ENCODE measurements at places on chromosomes 2 and 18.

DNA sequence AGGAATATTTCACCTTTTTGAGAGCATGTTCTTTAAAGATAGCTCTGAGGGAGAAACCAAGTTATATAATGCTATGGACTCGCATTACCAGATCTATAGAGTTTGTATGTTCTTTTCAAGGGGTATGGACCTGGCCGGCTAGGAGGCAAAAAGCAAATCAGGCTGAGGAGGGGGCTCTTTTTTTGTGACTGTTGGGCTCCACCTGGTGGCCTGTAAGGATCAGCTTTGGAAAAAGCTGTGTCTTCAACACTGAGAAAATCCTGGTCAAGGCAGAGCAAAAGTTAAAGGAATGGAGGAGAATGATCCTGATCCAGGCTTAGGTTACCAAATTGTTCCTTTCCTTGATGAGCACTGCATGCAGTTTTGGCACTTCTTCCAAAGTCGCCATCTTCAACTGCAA, 180.5 kb downstream of the DIS3L2 start:
- no peak for DNase-seq

DNA sequence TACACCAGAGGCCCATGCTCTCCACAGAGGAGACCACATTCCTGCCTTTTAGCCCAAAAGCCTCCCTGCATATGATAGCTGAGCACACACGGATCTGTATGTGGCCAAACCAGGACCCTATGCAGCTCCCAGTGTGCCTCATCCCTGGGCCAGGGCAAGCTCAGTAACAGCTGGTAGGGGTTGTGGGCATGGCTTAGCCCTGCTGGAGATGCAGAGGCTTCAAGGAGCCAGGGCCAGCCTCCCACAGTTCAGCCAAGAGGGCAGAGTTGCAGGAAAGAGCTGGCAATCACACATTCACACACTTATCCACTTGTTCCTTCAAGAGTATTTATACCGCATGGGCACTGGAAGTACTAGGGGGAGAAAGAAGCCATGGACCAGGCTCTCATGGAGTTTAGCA, 1.6 kb upstream of the LIMS2 start:
- DNase-seq = no peak

- DNase-seq = no peak
These were observed 176.8 kb upstream of the LRP1B start for GRCh38 chr2:142307616-142308115.

DNA sequence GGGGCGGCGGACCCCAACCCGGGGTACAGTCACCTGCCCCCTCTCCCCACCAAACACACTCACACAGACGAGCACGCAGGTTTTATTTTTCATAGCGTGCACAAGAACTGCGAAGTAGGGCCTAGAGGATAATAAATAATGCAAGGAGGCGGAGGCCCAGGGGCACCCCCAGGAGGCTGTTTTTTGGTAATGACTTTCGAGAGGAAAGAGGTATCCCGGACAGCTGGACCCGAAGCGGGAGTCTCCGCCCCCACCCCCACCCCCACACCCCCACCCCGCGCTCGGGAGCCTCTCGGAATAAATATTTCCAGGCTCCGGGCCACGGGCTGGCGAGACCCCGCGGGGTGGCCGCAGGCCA, 3.4 kb downstream of the CYP26B1 start:
- DNase-seq = no peak

DNA sequence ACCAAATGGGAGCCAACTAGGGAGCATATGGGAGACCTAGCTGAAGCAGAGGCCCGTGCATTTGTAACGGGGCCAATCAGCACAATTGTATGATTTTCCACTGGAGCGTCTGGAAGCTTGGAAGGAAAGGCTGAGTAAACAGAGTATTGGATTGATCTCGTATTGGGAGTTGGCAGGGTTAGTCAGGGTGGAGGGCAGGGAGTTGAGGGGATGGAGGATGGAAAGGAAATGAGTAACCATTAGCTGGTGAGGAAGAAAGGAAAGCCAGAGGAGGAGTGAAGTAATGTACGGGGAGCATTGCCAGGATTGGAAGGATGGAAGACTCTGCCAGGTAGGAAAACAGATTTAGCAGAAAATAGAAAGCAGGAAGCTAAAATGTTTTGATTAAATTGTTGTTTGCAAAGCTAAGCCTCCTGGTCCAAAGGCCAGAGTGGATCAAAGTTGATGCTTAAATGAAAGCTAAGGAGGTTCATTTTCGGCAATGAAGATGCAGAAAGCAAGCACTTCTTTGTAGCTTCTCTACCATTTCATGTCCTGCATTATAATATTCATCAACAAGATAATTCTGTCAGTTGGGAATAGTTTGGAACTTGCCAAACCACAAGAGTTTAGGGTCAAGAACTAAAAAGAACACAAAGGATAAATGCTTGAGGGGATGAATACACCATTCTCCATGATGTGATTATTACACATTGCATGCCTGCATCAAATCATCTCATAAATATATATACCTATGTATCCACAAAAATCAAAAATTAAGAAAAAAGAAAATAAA, 75.6 kb upstream of the TTN start:
- DNase-seq = no peak
